ENCODE measurements at places on chromosomes 16 and 17.

- no peak for DNase-seq
Measured at GRCh38 chr17:10046786-10047785, 142.0 kb upstream of the RCVRN start.

GRCh38 chr16:50247906-50248608 is 18.3 kb upstream of the ADCY7 start:
- DNase-seq = no peak

DNA sequence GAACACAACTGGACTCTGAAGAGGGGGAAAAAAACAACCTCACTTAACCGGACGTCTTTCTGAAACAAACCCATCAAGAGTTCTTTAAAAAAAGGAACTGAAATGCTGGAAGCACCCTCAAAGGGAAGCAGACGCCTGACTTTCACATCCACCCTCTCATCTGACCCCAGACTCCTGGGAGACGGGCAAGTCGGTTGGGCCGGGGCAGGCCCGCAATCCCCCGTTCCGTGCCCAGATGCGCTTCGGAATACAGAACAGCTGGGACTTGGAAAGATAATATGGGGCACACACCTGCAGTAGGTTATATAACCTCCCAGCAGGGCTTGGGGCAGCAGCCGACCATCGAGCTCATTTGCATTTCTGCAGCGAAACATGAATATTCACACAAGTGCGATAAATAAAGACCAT is 3.7 kb downstream of the ARHGAP27 start:
- DNase-seq = no peak

- no peak for DNase-seq
Measured at GRCh38 chr17:22669721-22670120, 977.4 kb downstream of the KCNJ18 start.

- no peak for DNase-seq
Measured at GRCh38 chr17:50683434-50684287, 24.1 kb downstream of the ANKRD40 start.

- no peak for DNase-seq
Measured at GRCh38 chr16:51731160-51731559, 580.1 kb upstream of the SALL1 start.

DNA sequence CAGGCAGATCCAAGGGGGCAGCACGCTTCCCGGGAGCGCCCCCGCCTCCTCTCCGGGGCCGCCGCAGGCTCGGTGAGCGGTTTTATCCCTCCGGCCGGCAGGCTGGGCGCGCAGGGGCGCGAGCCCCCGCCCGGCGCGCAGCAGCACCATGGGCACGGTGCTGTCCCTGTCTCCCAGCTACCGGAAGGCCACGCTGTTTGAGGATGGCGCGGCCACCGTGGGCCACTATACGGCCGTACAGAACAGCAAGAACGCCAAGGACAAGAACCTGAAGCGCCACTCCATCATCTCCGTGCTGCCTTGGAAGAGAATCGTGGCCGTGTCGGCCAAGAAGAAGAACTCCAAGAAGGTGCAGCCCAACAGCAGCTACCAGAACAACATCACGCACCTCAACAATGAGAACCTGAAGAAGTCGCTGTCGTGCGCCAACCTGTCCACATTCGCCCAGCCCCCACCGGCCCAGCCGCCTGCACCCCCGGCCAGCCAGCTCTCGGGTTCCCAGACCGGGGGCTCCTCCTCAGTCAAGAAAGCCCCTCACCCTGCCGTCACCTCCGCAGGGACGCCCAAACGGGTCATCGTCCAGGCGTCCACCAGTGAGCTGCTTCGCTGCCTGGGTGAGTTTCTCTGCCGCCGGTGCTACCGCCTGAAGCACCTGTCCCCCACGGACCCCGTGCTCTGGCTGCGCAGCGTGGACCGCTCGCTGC is 832 bp downstream of the CDK5R1 start:
- DNase-seq = no peak

DNA sequence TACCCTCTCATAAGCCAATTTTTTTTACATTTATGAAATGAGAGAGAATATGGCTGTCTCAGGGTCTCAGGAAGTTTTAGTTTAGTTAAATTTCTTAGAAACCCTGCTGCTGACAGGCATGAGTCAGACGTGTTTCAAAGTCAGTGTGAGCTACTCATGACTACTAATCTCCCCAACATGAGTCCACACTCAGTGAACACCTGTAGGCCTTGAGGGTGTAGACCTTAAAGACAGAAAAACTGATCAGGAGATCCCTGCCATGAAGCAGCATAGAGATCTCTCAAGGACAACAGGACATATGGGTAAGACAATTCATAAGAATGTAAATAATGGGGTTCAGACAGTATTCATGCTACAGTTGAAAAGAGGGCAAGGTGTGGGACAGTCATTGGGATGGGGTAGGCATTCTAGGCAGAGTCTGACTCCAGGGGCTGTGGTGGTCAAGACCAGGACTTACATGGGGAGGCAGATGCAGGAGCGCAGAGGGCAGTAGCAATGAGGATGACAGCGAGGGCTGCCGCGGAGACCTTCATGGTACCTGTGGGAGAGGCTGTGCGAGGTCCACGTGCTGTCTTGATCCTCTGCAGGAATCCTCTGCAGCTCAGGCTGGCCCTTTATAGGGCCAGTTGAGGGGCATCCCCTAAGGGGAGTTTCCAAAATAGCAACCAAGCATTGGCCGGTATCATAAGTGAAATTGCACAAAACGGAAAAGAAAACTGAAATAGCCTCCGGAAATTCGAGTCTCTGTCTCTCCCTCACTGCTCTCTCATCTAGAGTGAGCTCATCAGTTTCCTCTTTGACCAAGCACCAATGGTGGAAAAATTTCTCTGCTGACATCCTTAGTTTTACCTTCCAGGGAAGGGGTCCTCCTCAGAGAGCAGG is at the start of gene CCL5:
TSS of gene CCL5 (minus strand) at position 588 of the 882 bp plus-strand sequence.
- peak; percentile 35 for DNase-seq

GRCh38 chr16:48113471-48113870 is 42.3 kb downstream of the ABCC12 start:
- DNase-seq = no peak

DNA sequence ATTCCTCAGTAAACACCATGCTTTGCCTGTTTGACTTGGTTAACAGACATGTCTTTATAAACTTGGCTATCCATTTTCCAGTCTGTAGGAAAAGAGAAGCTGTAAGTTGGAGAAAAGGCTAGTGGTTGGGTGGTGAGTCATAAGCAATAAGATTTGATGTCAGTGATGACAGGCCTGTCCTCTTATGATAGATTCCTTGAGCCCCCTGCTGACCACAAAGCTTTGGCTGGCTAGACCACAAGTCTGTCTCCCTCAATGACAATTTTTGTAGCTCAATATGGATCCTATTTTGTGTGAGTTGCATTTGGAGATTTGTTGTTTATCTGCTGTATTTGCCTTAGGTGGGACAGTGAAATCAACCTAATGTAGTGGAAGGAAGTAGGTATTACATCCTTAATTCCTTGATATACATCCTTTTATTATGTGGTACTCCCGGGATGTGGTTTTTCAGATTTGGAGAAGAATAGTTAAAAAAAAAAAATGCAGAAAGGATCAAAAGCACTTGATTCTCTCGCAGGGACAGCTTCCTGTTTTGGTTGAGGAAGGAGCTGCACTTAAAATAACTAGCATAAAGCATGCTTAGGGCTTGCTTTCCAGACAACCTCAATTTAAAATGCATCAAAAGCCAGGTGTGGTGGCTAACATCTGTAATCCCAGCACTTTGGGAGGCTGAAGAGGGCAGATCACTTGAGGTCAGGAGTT is 67.4 kb downstream of the SIAH1 start:
- DNase-seq = peak; percentile 87

DNA sequence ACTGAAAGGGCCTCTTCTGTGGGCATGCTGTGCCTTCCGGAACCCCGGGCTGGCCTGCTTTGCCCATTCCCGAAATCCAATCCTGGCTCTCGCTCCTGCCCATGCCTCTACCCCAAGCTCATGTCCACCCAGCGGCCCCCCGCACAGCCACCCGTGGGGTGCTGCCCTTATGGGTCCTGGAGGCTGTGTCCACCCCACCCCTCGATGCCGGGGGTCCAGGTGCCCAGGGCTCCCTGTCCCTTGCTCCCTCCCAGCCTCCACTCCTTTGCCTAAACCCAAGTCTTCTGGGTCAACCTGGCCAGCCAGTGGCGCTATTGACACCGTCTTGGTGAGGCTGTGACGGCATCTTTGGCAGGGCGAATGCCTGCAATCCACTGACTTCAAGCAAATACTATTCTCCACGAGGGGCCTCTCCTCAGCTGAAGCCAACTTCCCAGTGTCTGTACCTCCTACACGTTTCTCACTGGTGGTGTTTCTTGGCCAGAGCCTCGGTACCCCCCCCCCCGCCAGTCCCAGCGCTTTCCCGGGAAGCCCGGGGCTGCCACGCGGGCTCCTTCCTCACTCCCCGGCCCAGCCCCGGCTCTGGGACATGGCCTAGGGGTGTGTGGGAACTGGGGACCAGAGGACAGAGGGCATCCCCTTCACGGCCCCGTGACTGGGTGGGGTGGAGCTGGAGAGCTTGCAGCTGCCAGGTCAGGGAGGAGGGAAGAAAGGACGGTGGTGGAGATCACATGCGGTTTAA is 12.2 kb upstream of the DUS1L start:
- peak; percentile 29 for DNase-seq

- DNase-seq = peak; percentile 96
Measured at GRCh38 chr17:78272181-78272913, 40.9 kb downstream of the TMEM235 start.

GRCh38 chr16:19232988-19233387 is 52.5 kb upstream of the CLEC19A start:
- no peak for DNase-seq

GRCh38 chr17:79515646-79516571 is 94.9 kb downstream of the RBFOX3 start:
- no peak for DNase-seq
